Hepatocyte (in vitro differentiated cells): ENCODE measurements at places on chromosomes 3 and 15. TPM values are rescaled to one million over a fixed set of nuclear protein-coding genes. Genes with fewer than 3 reads are reported as not detected.

Gene AP3S2
- total RNA-seq = 51.7 and 61.2 TPM in 2 replicates

Gene ZMYND10
- 0.20 and 0.44 TPM in 2 replicates for total RNA-seq

Gene LHFPL4
- total RNA-seq = not detected in 2 replicates

Gene CAMP
- total RNA-seq = not detected in 2 replicates
